ENCODE measurements at places on chromosomes 6 and 20.

DNA sequence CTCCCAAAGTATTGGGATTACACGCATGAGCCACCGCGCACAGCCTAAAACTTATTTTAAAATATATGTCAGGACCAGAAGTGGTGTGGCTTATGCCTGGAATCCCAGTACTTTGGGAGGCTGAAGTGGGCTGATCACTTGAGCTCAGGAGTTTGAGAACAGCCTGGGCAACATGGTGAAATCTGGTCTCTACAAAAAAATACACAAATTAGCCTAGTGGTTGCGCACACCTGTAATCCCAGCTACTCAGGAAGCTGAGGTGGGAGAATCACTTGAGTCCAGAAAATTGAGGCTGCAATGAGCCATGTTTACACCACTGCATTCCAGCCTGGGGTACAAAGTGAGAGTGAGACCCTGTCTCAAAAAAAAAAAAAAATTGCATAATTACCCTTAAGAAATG is 13.7 kb downstream of the PXT1 start:
- no peak for DNase-seq

DNA sequence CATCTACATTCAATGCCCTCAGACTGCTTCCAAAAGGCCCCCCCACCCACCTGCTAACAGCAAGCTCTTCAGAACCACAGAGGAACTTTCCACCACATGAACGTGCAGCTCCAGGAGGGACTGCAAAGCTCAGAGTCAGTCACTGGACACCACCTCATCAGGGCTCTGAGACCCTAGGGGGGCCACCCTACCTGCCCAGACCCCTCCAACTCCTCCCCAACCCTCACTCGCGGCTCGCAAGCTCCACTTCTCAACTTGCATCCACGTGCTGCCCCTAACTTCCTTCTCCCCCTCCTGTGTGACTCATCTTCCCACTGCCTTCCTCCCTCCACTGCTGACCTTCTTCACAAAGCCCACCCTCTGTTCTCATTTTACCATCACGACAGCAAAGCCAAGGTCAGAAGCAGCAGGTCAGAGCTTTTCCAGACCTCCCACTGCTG is 6.5 kb downstream of the MBOAT1 start:
- DNase-seq = no peak

DNA sequence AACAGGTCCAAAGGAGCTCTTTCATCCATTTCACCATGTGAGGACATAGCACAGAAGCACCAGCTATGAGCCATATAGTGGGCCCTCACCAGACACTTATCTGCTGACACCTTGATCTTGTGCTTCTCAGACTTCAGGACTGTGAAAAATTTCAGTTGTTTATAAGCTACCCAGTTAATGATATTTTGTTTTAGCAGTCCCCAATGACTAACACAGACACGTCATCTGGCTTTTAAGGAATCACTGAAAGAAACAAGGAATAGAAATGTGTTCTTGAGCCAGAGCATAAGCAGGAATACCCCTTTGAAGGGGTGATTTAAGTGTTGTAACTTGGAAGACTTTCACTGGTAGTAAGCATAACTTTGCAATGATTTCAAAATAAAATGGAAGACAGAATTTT is 214.7 kb upstream of the PTCHD4 start:
- DNase-seq = no peak

DNA sequence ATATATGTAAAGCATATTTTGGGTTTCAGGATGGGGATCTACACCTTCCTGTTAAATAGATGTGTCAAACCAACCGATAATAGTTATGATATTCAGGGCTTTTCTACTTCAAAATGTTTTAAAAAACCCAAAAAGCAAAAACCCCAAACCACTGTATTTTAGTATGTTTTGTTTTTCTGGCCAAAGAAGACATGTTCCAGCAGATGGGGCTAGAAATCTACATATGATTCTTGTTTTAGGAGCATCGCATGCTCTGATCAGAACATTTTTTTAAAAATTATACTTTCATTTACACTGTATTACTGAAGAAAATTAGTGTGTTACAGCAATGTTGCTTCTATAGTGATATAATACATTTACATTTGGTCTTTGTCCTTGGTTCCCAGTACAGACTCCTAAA is 11.0 kb downstream of the RMND1 start:
- DNase-seq = peak; percentile 63

DNA sequence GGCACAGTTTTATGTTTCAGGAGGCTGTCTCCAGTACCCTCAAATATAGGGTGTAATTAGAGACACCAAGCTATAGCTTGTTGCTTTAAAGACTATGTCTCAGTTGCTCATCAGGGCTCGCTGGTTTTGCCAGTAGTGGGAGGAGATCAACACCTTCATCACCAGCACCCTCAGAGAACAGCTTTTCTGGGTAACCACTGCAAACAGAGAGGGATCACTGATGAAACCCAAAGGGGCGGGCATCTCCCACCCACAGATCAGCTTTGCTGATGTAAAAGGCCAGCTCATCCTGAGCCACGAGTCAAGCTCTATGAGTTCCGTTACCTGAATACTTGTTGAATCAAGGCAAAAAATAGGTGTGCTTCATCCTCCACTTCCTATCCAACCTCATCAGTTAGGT is 187.7 kb downstream of the AIG1 start:
- no peak for DNase-seq

DNA sequence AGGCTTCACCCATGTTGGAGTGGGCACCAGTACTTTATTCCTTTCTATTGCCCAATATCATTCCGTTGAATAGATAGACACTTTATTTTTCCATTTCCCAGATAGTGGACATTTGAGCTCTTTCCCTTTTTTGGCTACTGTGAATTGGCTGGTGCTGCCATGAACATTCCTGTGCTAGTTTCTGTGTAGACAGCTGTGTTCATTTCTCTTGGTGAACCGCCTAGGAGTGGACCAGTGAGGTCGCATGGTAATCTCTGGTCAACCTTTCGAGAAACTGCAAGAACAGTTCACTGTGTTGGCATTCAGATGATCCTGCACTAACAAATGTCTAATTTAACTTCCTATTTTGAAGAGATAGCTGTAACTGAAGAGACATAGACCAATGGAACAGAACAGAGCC is 58.6 kb downstream of the RAMACL start:
- DNase-seq = no peak

DNA sequence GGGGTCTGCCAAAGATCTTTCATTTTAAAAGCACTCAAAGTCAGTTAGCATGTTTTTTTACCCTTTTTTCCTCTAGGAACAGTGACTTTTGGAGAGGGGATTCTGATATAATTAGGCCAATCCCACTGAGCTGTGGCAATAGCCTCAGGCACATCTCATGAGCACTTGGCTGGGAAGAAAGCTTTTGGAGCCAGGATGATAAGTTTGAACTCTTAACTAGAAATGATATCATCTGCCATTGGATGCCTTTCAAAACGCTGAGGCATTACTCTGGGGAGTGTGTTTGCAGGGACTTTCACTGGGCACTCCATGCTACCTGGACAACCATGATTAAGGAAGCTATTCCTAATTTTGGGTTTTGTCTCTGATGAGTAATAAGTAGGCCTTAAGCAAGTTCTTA is 3.7 kb downstream of the SCGN start:
- no peak for DNase-seq

- no peak for DNase-seq
Measured at GRCh38 chr6:111356551-111356950, 126.5 kb downstream of the REV3L start.

- peak; percentile 45 for DNase-seq
Measured at GRCh38 chr6:170026751-170027646, 263.9 kb downstream of the DLL1 start.

GRCh38 chr6:782141-782540 is 89.2 kb upstream of the EXOC2 start:
- DNase-seq = no peak

DNA sequence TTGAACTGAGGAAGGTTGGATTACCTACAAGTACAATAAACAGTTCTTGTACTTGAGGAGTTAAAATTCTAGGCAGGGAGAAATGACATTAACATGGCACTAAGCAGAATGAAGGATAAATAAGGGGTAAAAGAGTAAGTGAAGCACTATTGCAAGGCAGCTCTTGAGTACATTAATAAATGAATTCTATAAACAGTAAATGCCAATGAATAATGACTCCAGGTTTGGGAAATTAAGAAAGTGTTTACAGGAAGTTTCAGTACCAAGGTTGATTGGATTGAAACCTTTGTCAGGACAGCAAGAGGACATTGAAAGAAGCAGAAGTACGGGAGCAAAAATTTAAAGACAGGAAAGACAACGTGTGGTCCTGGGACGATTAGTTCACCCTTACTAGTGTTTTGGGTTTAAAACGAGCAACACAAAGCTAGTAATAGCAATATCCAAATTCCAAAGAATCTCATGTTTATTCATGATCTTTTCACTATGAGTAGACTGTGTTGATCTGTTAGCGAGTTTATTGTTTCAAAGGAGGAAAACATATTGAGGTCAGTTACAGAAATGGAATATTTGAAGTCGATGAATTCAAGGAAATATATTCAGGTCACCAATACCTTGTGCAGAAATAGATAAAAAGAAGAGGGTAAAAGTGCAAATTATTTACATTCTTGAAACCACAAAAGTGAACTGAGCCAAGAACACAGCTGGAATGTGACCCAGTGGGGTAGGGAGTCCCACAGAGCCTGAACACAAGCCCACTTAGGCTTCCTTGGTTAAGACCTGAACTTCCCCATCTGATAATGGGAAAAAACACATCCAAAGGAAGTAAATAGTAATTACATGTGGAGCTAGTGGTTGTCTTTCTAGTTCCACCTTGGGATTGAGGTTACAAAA is 80.8 kb downstream of the MKKS start:
- no peak for DNase-seq

GRCh38 chr20:12599494-12599893 is 409.3 kb upstream of the SPTLC3 start:
- no peak for DNase-seq

GRCh38 chr6:10779076-10779475 is 31.5 kb downstream of the TMEM14B start:
- no peak for DNase-seq

DNA sequence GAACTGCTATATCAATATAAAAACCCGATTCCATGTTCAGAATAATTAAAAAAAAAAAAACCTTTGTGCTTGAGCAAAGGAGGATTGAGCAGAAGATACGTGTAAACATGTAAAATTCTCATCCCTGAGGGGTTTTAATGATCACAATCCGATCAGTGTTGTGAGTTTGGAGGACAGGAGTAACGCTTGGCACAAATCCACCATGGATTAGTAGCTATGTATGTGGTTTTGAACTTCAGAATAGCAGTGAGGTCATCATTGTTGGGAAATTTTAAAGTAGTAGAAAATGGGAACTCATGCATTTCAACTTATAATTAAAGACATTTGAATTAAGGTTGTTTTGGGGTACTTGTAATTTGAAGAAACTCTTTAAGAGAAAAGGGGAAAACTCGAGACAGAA is 203.2 kb downstream of the RPS12 start:
- peak; percentile 5 for DNase-seq

- no peak for DNase-seq
Measured at GRCh38 chr6:113289166-113289565, 568.0 kb upstream of the MARCKS start.

- DNase-seq = no peak
Measured at GRCh38 chr6:160029525-160029924, 60.6 kb downstream of the IGF2R start.

Measured in AG10803 (cell line).